Esophagus squamous epithelium (tissue), 5 donors: ENCODE measurements at places on chromosomes 11 and 22.

DNA sequence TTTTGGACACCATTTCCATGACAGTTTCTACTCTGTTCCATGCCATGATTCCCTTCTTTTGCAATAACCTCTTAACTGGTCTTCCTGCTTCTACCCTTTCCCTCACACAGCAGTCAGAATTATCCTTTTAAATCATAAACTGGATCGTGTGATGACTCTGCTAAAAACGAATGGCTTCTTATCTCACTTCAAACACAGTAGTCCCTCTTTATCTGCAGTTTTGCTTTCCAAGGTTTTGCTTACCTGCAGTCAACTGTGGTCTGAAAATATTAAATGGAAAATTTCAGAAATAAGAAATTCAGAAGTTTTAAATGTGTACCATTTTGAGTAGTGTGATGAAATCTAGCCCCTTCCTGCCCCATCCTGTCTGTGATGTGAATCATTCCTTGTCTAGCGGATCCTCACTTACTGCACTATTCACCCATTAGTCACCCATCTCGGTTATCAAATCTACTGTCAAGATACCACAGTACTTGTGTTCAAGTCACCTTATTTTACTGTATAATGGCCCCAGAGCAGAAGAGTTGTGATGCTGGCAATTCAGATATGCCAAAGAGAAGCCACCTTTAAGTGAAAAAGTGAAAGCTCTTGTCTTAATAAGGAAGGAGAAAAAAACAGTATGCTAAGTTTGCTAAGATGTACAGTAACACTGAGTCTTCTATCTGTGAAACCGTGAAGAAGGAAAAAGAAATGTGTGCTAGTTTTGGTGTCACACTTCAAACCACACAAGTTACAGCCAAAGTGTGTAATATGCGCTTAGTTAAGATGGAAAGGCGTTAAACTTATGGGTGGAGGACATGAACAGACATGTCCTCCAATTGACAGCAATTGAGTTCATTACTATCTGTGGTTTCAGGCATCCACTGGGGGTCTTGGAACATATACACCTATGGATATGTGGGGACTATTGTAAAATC lies 283.0 kb downstream of the DDX10 start:
- DNase-seq: no peak

GRCh38 chr11:61700212-61700611 lies 20.0 kb downstream of the DAGLA start:
- no peak for DNase-seq

- DNase-seq: no peak
Measured at GRCh38 chr11:123799438-123799837, 6.7 kb downstream of the OR6M1 start.

GRCh38 chr22:27844656-27845591 lies 43.4 kb upstream of the MN1 start:
- DNase-seq: no peak

- DNase-seq: no peak
Measured at GRCh38 chr11:114121804-114122504, 62.4 kb downstream of the ZBTB16 start.

GRCh38 chr22:37284126-37284804 lies 2.0 kb downstream of the CYTH4 start:
- DNase-seq: no peak

DNA sequence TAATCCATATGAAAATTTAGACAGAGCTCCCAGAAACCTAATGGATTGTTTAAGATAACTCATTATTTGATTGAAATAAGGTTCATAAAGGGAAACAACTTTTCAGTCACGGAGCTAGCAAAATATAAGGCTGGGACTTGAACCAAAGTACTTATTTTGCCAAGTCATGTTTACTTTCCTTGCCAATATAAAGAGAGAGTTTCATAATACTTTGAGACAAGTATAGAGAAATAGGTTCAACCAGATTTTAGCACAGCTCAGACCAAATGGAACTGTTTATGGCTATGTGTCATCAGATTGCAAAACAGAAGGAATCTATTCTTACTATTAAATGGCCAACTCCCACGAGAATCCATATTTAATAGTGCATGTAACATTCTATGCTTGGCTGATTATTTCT lies 1517.5 kb upstream of the TENM4 start:
- no peak for DNase-seq
